ENCODE measurements at places on chromosomes 16 and 17. TPM values are rescaled to one million over a fixed set of nuclear protein-coding genes. Genes with fewer than 3 reads are reported as not detected.

The PRPSAP1 gene
- 128 TPM for total RNA-seq

- no peak for DNase-seq
These were observed 23.5 kb downstream of the NFE2L1 start for GRCh38 chr17:48071654-48072053.

GRCh38 chr17:64216338-64217248 lies 46.5 kb downstream of the TEX2 start:
- peak; percentile 60 for DNase-seq

GRCh38 chr17:46727572-46728348 lies 90.7 kb downstream of the WNT3 start:
- peak; percentile 11 for DNase-seq

DNA sequence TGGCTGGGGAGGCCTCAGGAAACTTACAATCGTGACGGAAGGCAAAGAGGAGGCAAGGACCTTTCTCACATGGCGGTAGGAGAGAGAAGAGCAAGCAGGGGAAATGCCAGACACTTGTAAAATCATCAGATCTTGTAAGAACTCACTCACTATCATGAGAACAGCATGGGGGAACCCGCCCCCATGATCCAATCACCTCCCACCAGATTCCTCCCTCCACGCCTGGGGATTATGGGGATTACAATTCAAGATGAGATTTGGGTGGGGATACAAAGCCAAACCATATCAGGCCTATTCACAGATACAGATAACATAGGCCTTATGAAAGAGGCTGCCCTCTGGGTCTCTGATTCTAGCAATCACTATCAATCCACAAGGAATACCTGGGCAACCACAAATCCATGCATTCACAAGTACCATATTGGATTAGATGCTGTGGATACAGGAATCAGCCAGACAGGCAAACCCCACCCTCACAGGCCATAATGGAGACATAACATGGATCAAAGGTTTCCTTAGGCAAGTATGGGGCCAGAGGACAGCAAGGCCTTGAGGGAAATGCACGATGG lies 284.9 kb downstream of the SOX9 start:
- DNase-seq: no peak

Measured in dermis blood vessel endothelial cell (primary cell).